Dorsolateral prefrontal cortex (tissue), 122 donors: ENCODE measurements at places on chromosomes 16 and 17. TPM values are rescaled to one million over a fixed set of nuclear protein-coding genes. Genes with fewer than 3 reads are reported as not detected.

The CCDC43 gene
- total RNA-seq = 35.2 TPM

The RHOT2 gene
- 86.2 TPM for total RNA-seq

The PRSS27 gene
- total RNA-seq = 4.0 TPM

The ABCA9 gene
- 9.9 TPM for total RNA-seq

The MON1B gene
- 55.5 TPM for total RNA-seq

The MYADML2 gene
- total RNA-seq = 3.5 TPM

The TERB1 gene
- 0.22 TPM for total RNA-seq

The HYDIN gene
- total RNA-seq = 40.0 TPM

The EPN3 gene
- 21.5 TPM for total RNA-seq

The NLRC5 gene
- 14.6 TPM for total RNA-seq

The CDH1 gene
- 8.4 TPM for total RNA-seq

The IQCK gene
- total RNA-seq = 21.8 TPM

The OSGIN1 gene
- total RNA-seq = 9.0 TPM

The ALOX15 gene
- total RNA-seq = 0.29 TPM

The TRIM25 gene
- 28.9 TPM for total RNA-seq

The ENPP7 gene
- not detected for total RNA-seq

The KRTAP4-3 gene
- total RNA-seq = not detected

The C16orf54 gene
- 0.66 TPM for total RNA-seq

The GPR179 gene
- total RNA-seq = 9.5 TPM

The TMEM132E gene
- 13.1 TPM for total RNA-seq

The HLF gene
- 169 TPM for total RNA-seq

The TAC4 gene
- not detected for total RNA-seq

The TBC1D3K gene
- total RNA-seq = not detected

The NLK gene
- 129 TPM for total RNA-seq

The SAT2 gene
- total RNA-seq = 111 TPM

The PRKCA gene
- 190 TPM for total RNA-seq

The CMTM2 gene
- 2.3 TPM for total RNA-seq

The C17orf50 gene
- total RNA-seq = not detected

The KRTAP9-2 gene
- not detected for total RNA-seq

The KRT31 gene
- 1.9 TPM for total RNA-seq

The CES5A gene
- total RNA-seq = 0.30 TPM

The TRIM72 gene
- 0.67 TPM for total RNA-seq

The ZP2 gene
- total RNA-seq = not detected

The DPEP3 gene
- total RNA-seq = not detected

The TBC1D26 gene
- 6.8 TPM for total RNA-seq

The HSD11B2 gene
- 10.2 TPM for total RNA-seq

The MYL4 gene
- total RNA-seq = not detected

The PRSS33 gene
- total RNA-seq = not detected

The FOXK2 gene
- 78.8 TPM for total RNA-seq

The CUEDC1 gene
- total RNA-seq = 36.4 TPM

The SLC35G6 gene
- total RNA-seq = not detected

The MYO1D gene
- total RNA-seq = 40.5 TPM

The KRT14 gene
- total RNA-seq = not detected

The SUPT4H1 gene
- 52.1 TPM for total RNA-seq

The RCVRN gene
- total RNA-seq = 3.8 TPM

The FGF11 gene
- 6.2 TPM for total RNA-seq

The MT4 gene
- total RNA-seq = not detected

The MED13 gene
- total RNA-seq = 91.6 TPM

The TM4SF5 gene
- not detected for total RNA-seq

The ZFPM1 gene
- 6.3 TPM for total RNA-seq

The RPGRIP1L gene
- total RNA-seq = 19.3 TPM

The KRT40 gene
- not detected for total RNA-seq
